ENCODE measurements at places on chromosomes 5 and 9.

DNA sequence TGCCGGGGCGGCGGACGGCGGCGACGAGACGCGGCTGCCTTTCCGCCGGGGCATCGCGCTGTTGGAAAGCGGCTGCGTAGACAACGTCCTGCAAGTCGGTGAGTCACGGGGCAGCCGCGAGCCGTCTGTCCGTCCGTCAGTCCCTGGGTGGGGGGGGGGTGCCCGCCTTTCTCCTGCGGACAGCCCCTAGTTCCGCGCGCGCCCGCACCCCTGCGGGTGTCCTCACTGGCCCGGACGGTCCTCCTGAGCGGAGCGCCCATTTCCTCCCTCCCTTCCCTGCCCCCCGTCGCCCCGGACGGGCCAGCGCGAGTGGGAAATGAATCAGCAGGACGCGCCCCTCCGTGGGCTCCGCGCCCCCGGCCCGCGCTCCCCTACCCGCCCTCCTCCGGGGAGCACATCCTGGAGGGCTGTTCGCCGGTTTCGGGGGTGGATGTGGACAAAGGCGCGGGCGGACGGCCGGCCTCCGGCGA lies 828 bp downstream of the ZSWIM6 start:
- peak; percentile 24 for DNase-seq

GRCh38 chr9:127106466-127106855 lies 16.0 kb downstream of the ANGPTL2 start:
- DNase-seq = no peak

DNA sequence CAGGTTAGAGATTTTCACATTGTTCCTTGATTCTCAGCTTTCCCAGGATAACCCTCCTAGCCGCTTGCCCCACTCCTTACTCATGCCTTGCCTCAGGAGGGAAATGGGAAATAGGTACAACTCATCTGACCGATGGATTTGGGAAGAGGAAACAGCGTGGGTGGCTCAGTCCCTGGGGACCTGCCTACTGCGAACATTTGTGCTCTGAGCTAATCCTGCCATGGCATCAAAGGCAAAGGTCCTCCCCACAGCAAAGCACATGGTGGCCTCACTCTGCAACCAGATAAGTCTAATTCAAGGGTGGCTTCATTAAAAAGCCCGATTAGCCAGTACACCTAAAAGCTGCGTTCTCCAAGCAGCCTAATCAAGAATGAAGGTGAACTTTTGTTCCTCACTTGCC lies 82.4 kb upstream of the ADRA1B start:
- DNase-seq = no peak

- DNase-seq = no peak
Observed at GRCh38 chr9:112009656-112010055, 113.0 kb downstream of the UGCG start.

- DNase-seq = no peak
Observed at GRCh38 chr9:33739398-33739797, 56.0 kb upstream of the PRSS3 start.

GRCh38 chr9:114300153-114300845 lies 22.6 kb upstream of the ORM1 start:
- DNase-seq = no peak

GRCh38 chr5:9523090-9523823 lies 22.6 kb downstream of the SEMA5A start:
- no peak for DNase-seq

DNA sequence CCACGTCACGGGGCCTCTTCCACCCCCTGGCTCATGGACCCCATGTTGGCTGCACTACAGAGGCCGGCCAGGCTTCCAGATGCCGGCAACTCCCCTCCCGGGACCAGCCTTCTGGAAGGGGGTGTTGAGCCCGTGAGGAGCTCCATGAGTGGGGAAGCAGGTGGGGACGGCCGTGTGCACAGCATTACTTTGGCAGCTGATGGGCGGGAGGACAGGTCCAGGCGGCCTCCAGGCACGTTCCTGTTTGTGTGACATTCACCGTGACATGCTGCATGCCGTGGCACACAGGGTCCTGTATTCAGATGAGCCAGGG lies 29.1 kb upstream of the ABO start:
- no peak for DNase-seq
